ENCODE measurements at places on chromosomes 1 and 21.

- DNase-seq, result no peak
These were observed 115.7 kb upstream of the HIVEP3 start for GRCh38 chr1:42034426-42034825.

DNA sequence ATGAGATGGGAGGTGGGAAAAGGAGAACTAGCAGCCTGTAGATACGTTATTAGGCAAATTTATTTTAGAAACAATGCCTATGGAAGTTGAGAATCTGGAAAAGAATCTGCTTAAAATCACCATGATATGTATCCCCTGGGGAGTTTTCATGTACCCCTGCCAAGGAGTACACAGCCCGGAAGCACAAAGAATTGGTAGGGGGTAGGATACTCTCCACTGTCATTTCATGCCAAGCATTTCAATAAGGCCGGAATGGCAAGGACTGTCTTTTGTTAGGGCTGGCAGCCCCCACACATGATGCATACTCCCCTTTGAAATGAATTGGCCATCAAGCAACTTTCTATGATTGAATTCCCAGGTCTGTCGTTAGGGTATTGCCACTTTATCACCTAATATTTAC is 111.5 kb upstream of the APP start:
- DNase-seq, result peak; percentile 30

DNA sequence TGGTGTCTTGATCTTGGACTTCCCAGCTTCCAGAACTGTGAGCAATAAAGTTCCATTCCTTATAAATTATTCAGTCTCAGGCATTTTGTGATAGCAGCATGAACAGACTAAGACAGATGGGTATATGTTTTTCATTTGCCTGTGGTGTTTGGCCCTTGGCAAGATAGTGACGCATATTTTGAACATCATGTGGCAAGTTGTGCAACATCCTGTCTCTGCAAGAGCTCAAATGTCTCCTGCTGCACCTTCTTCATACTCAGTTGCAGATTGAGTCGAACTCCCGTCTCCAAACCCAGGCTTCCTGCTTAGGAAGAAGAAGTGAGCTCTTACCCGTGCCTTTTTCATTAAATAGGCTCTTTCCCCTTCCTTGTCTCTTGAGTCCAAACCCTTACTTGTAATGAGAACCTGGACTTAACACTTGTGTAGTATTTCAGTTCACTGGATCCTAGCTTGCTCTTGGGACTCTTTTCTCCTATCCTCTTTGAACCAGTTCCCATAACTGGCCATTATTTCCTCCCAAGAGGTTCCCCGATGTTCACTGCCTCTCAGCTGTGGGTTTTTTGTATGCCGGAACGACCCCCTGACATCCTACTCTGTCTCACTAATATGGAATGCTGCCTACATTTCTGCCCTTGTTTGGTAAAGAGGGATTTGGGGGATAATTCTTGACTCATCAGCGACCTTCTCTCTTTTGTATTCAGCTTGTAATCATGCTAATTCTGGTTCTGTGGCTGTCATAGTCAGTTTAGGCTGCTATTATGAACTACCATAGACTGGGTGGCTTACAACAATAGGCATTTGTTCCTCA is 125.0 kb upstream of the KCNK2 start:
- DNase-seq, result no peak

DNA sequence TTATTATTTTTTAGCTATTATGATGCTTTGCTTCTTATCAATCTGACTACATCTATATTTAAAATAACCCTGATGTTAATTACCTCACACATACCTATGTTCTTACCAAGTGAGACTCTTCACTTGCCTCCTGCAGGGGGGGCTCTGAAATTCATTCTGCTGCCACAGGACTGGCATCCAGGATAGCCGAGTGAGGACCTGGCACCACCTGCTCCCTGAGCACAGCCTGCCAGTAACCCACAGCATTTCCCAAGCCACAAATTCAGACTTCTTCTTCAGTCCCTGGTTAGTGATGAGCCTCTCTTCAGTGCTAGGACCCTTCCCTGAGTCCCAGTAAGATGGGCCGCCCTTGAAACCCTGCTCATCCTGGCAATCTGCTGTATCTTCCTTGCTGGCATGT is 296.5 kb upstream of the PLXNA2 start:
- no peak for DNase-seq

- no peak for DNase-seq
These were observed 389.7 kb downstream of the PTPRU start for GRCh38 chr1:29626066-29626465.

GRCh38 chr1:205065666-205066065 is 18.6 kb downstream of the TMEM81 start:
- DNase-seq, result no peak

- no peak for DNase-seq
These were observed 28.3 kb downstream of the PDE4B start for GRCh38 chr1:65820983-65821382.

- DNase-seq, result no peak
These were observed 180.7 kb downstream of the ZNF326 start for GRCh38 chr1:90175490-90176167.

GRCh38 chr1:203026666-203027663 is 674 bp downstream of the PPFIA4 start:
- no peak for DNase-seq

Measured in NCI-H1092 (cell line).